AG04450 (cell line): ENCODE measurements at places on chromosomes 11 and 22. TPM values are rescaled to one million over a fixed set of nuclear protein-coding genes. Genes with fewer than 3 reads are reported as not detected.

- DNase-seq = peak; percentile 47
Observed at GRCh38 chr22:36546932-36547331, 18.0 kb upstream of the EIF3D start.

GRCh38 chr22:23749841-23750301 lies 1.0 kb downstream of the ZNF70 start:
- no peak for DNase-seq

SCGB1A1 gene
- polyA plus RNA-seq = not detected in 2 replicates

HTR3A gene
- not detected in 2 replicates for polyA plus RNA-seq
